Neural progenitor cell (in vitro differentiated cells): ENCODE measurements at places on chromosomes 4 and X. TPM values are rescaled to one million over a fixed set of nuclear protein-coding genes. Genes with fewer than 3 reads are reported as not detected.
A peak's percentile ranks its signal among the peaks of the same experiment; 100 is the strongest.

GRCh38 chrX:39725928-39726619 is 371.7 kb downstream of the BCOR start:
- H3K27me3 ChIP-seq: no peaks in the 10 kb centered on the region
- no peak overlapping the region for H3K4me3 ChIP-seq
- no peak overlapping the region for H3K27ac ChIP-seq
- H3K4me1 ChIP-seq: peaks cover 13% of the 10 kb centered on the region

DNA sequence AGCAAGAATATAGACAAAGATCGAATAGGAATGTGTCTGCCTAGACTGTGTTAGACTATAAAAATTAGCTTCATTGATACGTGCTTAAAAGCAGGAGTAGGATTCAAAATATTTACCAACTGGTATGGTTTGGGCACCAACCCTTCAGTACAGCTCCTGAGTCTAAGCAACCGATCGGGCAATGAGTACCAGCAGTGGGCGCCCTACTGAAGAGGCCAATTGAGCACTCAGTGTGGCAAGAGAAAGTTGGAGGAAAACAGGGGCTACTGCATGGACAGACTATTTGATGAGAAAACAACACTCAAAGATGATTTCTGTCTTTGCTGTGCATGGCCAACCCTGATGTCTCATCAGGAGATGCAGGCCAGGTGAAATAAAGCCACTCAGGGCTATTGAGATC is 176.0 kb upstream of the NWD2 start:
- H3K27me3 ChIP-seq: no peaks in the 10 kb centered on the region
- no peak overlapping the region for H3K27ac ChIP-seq
- no peak overlapping the region for H3K4me3 ChIP-seq
- no peaks in the 10 kb centered on the region for H3K36me3 ChIP-seq
- peak; percentile 59 for DNase-seq

DNA sequence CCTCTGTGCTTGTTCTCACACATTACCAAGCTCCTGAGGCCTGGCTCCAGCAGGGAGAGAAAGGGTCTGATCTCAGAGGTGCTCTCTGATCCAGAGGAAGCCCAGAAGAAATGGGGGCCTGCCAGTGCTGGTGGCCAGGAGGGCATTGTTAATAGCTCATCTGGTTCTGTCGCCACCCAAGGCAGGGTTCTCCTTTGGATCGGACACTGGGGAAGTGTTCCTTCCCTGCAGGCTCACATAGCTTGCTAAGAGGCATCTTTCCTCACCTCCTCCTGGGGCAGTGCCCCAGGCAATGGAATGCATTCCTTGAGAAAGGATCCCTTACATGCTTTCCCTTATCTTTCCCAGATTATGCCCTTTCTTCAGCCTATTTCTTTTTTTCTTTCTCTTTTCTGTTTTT is 53.8 kb downstream of the RBM47 start:
- no peak overlapping the region for H3K27ac ChIP-seq
- no peaks in the 10 kb centered on the region for H3K36me3 ChIP-seq
- no peaks in the 10 kb centered on the region for H3K27me3 ChIP-seq

DNA sequence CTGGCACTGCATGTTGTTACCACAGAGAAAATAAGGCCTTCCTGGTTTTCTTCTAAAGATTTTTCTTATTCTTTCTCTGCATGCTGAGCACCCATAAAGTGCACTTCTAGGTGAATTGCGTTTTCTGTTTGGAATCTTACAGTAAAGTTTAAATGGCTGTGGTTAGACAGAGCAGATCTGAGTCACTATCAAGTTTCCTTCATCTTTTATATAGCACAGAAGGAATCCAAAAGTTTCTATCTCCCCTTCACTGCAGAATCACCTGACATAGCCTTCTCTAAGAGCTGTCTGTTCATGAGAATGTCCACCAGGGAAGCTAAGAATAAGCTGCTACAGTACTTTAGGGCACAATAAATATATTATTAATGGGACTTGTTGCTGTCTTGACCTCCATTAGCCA is 455.5 kb upstream of the FAM241A start:
- H3K27ac ChIP-seq: no peak overlapping the region
- H3K4me1 ChIP-seq: no peaks in the 10 kb centered on the region
- H3K4me3 ChIP-seq: no peak overlapping the region

- H3K27ac ChIP-seq: no peak overlapping the region
- no peak overlapping the region for H3K4me3 ChIP-seq
- no peak for DNase-seq
Observed at GRCh38 chrX:150476164-150476699, 92.2 kb upstream of the MTM1 start.

The CCKAR gene
- not detected in 2 replicates for total RNA-seq

GRCh38 chr4:169815606-169816005 is 57.9 kb upstream of the HPF1 start:
- H3K27ac ChIP-seq: no peak overlapping the region
- DNase-seq: no peak
- no peaks in the 10 kb centered on the region for H3K36me3 ChIP-seq

DNA sequence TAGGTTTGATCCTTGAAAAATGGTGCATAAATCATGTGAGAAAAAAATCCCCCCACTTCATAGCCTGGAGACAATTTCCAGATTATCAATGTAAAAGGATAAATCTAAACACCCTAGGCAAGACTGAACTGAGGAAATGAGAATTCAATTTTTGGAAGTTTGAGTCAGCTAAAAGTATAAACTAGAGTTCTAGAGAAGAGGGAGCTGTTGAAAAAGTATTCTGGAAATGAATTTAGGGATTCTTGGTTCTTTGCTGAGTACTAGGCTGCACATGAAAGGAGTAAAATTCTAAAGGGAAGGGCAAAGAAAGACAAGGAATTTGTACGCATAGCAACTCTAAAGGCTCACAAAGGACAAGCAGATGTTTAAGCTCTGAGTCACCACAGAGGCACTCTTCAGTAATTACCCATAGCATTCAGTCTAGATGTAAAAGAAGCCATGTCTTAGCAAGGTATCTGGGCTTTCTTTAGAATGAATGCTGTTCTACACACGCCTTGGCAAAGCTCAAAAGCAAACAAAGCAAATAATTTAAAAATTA is 896.5 kb downstream of the PDHA2 start:
- peaks cover 10% of the 10 kb centered on the region for H3K36me3 ChIP-seq
- no peak overlapping the region for H3K4me3 ChIP-seq
- peaks cover 17% of the 10 kb centered on the region for H3K4me1 ChIP-seq
- H3K27me3 ChIP-seq: no peaks in the 10 kb centered on the region

The OTUD6A gene
- not detected in 2 replicates for total RNA-seq

The CLTRN gene
- total RNA-seq: 2.0 and 3.5 TPM in 2 replicates

DNA sequence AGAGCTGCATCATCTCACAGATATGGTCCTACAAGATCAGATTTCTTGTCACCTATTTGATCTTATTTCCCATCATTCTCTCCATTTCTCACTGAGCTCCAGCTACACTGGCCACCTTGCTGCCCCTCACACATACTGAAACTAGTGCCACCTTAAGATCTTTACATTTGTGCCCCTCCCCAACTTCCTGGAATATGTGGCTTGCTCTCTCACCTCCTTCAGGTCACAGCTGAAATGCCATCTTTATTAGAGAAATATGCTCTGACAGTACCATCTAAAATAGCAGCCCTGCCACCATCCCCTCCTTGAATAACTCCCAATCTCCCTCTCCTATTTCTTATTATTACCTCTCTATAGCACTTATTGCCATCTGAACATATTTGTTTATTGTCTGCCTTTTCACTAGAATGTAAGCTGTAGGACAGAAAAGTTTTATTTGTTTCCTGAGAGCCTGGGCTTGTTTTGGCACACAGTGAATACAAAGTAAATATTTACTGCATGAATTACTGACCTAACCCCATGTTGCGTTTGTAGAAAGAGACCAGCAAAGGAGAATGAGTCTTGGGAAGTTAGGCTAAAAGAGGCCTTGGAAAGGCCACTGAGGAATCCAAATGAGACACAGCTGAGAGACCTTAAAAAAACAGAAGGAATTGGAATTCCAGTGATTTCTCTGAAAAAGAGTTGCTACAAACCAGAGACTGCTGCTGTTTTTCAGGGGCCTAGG is 22.7 kb downstream of the DYNLT3 start:
- no peak for DNase-seq
- no peaks in the 10 kb centered on the region for H3K4me1 ChIP-seq
- no peak overlapping the region for H3K27ac ChIP-seq
- no peaks in the 10 kb centered on the region for H3K27me3 ChIP-seq
- no peaks in the 10 kb centered on the region for H3K36me3 ChIP-seq
- H3K4me3 ChIP-seq: no peak overlapping the region

DNA sequence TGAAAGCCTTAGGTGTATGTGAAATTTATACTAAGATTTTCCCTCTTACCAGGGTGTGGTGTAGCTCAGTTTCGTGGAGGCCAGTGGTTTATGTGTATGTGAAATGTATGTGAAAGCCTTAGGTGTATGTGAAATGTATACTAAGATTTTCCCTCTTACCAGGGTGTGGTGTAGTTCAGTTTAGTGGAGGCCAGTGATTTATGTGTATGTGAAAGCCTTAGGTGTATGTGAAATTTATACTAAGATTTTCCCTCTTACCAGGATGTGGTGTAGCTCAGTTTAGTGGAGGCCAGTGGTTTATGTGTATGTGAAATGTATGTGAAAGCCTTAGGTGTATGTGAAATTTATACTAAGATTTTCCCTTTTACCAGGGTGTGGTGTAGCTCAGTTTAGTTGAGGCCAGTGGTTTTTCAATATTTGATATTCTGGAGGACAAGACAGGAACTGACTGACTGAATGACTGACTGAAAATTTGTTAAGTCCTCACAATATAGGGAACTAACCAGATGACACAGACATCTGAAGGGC is 143.7 kb downstream of the NEXMIF start:
- H3K36me3 ChIP-seq: no peaks in the 10 kb centered on the region
- DNase-seq: no peak
- H3K27me3 ChIP-seq: no peaks in the 10 kb centered on the region

The IL2 gene
- not detected in 2 replicates for total RNA-seq

GRCh38 chrX:13082206-13083065 is 38.0 kb upstream of the FAM9C start:
- no peak overlapping the region for H3K4me3 ChIP-seq
- H3K4me1 ChIP-seq: peaks cover 5% of the 10 kb centered on the region
- no peaks in the 10 kb centered on the region for H3K27me3 ChIP-seq
- no peak overlapping the region for H3K27ac ChIP-seq

DNA sequence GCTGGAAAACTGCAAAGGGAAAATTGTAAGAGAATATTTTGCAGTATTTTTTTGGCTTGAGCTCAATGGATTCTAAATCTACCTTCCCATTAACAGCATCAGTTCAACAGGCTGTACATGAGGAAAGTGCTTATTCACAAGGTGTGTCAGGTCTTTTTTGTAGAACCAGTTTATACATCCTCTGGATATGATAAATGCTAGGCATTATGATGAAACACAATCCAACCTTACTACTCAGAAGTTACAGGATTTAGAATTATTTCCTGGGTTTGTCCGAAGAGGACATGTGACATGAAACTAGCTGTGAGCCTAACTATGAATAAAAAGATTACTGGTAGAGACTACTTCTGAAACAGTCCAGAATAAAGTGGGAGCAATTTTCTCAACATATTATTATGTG is 49.5 kb downstream of the ATXN3L start:
- H3K36me3 ChIP-seq: no peaks in the 10 kb centered on the region
- peaks cover 30% of the 10 kb centered on the region for H3K4me1 ChIP-seq
- H3K4me3 ChIP-seq: no peak overlapping the region
- H3K27me3 ChIP-seq: no peaks in the 10 kb centered on the region
- H3K27ac ChIP-seq: no peak overlapping the region

GRCh38 chr4:136768925-136769275 is 763.4 kb downstream of the PCDH18 start:
- no peak overlapping the region for H3K27ac ChIP-seq
- H3K27me3 ChIP-seq: no peaks in the 10 kb centered on the region
- H3K36me3 ChIP-seq: no peaks in the 10 kb centered on the region
- H3K4me1 ChIP-seq: peaks cover 7% of the 10 kb centered on the region
- no peak overlapping the region for H3K4me3 ChIP-seq

GRCh38 chr4:163343604-163344146 is at the start of gene NPY5R:
Gene NPY5R, plus strand, starts transcription at chr4:163343892. Its CDS starts 6,382 bp downstream, at chr4:163350274.
- DNase-seq: peak; percentile 61
- H3K4me3 ChIP-seq: peak within 1 kb of the TSS; percentile 88
- H3K27ac ChIP-seq: no peak within 1 kb of the TSS
- H3K4me1 ChIP-seq: peaks cover 6% of the 10 kb centered on the region
- no peaks in the 10 kb centered on the region for H3K36me3 ChIP-seq
